ENCODE measurements at places on chromosomes 13 and 19.

- H3K4me1 ChIP-seq = no peaks in the 10 kb centered on the region
- DNase-seq = no peak
- H3K4me3 ChIP-seq = no peak overlapping the region
- H3K27ac ChIP-seq = no peak overlapping the region
- no peaks in the 10 kb centered on the region for H3K27me3 ChIP-seq
- H3K36me3 ChIP-seq = no peaks in the 10 kb centered on the region
Observed at GRCh38 chr13:70183041-70183440, 74.8 kb upstream of the KLHL1 start.

GRCh38 chr13:105311094-105311493 lies 1224.4 kb downstream of the EFNB2 start:
- H3K4me1 ChIP-seq = no peaks in the 10 kb centered on the region
- H3K36me3 ChIP-seq = no peaks in the 10 kb centered on the region
- H3K4me3 ChIP-seq = no peak overlapping the region
- H3K27me3 ChIP-seq = no peaks in the 10 kb centered on the region

GRCh38 chr19:42455621-42456081 lies 12.9 kb upstream of the CXCL17 start:
- H3K27me3 ChIP-seq = no peaks in the 10 kb centered on the region
- H3K27ac ChIP-seq = peak overlapping the region; percentile 32
- peaks cover 49% of the 10 kb centered on the region for H3K4me1 ChIP-seq
- H3K4me3 ChIP-seq = no peak overlapping the region
- H3K36me3 ChIP-seq = peaks cover 2% of the 10 kb centered on the region
- DNase-seq = no peak

DNA sequence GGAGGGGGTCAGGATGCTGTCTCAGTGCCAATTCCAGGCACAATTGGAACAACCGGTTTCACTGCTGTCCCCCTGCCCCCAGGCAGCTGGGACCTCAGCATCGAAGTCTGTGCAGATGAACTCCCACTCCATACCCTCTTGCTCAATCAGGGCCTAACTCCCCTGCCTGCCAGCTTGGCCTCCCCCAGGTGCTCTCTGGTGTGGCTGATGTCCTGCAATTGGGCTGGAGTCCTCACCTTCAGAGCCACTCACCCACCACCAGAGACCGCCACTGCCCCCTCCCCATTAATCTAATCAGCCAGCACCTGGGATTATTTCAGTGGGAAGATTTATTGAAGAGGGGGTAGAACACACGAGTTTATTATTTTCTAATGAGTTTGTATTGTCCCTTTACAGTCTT lies 118.8 kb downstream of the MIPEP start:
- no peak overlapping the region for H3K27ac ChIP-seq
- no peak for DNase-seq
- no peaks in the 10 kb centered on the region for H3K27me3 ChIP-seq
- H3K4me1 ChIP-seq = peaks cover 5% of the 10 kb centered on the region
- no peak overlapping the region for H3K4me3 ChIP-seq
- H3K36me3 ChIP-seq = no peaks in the 10 kb centered on the region

DNA sequence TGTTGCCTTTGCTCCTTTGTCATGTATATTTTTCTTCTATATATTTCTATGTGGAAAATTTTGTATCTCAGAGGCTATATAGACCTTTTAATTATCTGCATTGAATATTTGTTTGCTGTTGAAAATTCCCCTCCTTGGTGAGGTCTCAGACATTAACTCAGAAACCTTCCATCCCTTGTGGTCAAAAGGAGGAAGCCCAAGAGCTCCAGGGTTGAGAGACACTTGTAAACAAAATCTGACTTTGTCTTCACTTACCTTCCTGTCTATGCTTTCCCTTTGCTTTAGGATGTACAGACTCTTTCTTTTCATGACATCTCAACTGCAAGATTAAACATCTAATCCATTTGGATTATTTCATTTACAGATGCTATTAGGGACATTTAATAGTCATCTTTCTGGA lies 157.5 kb downstream of the PCDH20 start:
- H3K27ac ChIP-seq = no peak overlapping the region
- H3K27me3 ChIP-seq = no peaks in the 10 kb centered on the region
- no peaks in the 10 kb centered on the region for H3K36me3 ChIP-seq
- no peak overlapping the region for H3K4me3 ChIP-seq
- H3K4me1 ChIP-seq = no peaks in the 10 kb centered on the region
- DNase-seq = no peak

DNA sequence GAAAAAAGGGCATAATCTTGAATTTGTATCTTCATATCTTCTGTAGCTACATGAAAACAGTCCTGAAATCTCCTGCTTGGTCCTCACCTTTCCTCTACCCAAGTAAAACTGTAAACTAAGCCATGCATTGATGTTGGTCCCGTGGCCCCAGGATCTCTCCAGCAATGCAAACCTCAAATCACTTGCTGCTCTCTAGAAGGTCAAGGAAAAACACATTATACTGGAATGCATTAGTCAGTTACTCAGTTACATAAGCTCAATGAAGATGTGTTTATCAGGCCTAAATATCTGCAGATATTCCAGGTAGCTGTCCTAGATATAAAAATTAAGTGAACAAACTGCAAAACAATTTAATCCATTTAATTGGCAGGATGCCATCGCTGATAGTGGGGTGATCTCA lies 261.8 kb downstream of the ABCC4 start:
- no peak for DNase-seq
- no peak overlapping the region for H3K4me3 ChIP-seq
- no peak overlapping the region for H3K27ac ChIP-seq
- no peaks in the 10 kb centered on the region for H3K27me3 ChIP-seq
- no peaks in the 10 kb centered on the region for H3K4me1 ChIP-seq

DNA sequence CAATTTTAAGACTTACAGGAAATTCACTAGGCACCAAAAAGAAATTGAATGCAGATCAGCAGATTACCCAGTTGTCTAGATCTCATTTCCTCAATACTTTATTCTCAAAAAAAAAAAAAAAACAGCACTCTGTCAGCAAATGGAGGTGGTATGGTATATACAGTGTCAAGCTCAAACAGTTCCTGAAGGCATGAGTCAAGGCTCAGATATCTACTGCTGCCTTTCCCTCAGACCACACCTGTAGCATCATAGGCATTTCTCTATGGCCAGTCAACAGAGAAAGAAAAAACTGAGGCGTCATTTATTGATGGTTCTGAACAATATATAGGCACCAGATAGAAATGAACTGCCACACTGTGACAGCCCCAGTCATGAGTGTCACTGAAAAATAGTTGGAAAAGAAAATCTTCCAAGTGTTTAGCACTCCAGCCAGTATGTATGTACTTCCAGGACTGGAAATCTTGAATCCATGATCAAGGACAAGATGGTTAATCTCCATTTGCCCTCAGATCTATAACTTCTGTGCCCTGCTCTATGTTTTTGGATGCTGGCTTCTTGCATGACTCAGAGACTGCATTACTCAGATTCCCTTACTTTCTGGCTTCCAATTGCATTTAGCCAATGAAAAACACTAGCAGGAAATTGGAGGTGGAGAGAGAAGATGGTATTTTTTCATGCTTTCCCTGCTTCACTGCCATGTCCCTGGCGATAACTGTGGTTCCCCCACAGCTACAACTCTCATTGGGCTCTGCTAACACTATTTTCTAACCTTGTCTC lies 8.4 kb upstream of the COG3 start:
- peaks cover 5% of the 10 kb centered on the region for H3K36me3 ChIP-seq
- H3K27me3 ChIP-seq = no peaks in the 10 kb centered on the region
- DNase-seq = no peak
- no peak overlapping the region for H3K27ac ChIP-seq

- H3K27ac ChIP-seq = peak overlapping the region; percentile 100
- H3K36me3 ChIP-seq = peaks cover 20% of the 10 kb centered on the region
- peaks cover 3% of the 10 kb centered on the region for H3K27me3 ChIP-seq
- DNase-seq = peak; percentile 41
- H3K4me3 ChIP-seq = peak overlapping the region; percentile 92
Observed at GRCh38 chr19:41265395-41266153, 1.4 kb downstream of the HNRNPUL1 start.

- no peak overlapping the region for H3K4me3 ChIP-seq
- H3K27ac ChIP-seq = no peak overlapping the region
- no peaks in the 10 kb centered on the region for H3K4me1 ChIP-seq
- no peak for DNase-seq
- peaks cover 2% of the 10 kb centered on the region for H3K27me3 ChIP-seq
- no peaks in the 10 kb centered on the region for H3K36me3 ChIP-seq
Observed at GRCh38 chr13:73248711-73249580, 190.1 kb downstream of the KLF5 start.

GRCh38 chr13:72886272-72887067 lies 104.5 kb downstream of the PIBF1 start:
- peaks cover 18% of the 10 kb centered on the region for H3K36me3 ChIP-seq
- H3K4me1 ChIP-seq = no peaks in the 10 kb centered on the region
- H3K4me3 ChIP-seq = no peak overlapping the region
- H3K27me3 ChIP-seq = no peaks in the 10 kb centered on the region

DNA sequence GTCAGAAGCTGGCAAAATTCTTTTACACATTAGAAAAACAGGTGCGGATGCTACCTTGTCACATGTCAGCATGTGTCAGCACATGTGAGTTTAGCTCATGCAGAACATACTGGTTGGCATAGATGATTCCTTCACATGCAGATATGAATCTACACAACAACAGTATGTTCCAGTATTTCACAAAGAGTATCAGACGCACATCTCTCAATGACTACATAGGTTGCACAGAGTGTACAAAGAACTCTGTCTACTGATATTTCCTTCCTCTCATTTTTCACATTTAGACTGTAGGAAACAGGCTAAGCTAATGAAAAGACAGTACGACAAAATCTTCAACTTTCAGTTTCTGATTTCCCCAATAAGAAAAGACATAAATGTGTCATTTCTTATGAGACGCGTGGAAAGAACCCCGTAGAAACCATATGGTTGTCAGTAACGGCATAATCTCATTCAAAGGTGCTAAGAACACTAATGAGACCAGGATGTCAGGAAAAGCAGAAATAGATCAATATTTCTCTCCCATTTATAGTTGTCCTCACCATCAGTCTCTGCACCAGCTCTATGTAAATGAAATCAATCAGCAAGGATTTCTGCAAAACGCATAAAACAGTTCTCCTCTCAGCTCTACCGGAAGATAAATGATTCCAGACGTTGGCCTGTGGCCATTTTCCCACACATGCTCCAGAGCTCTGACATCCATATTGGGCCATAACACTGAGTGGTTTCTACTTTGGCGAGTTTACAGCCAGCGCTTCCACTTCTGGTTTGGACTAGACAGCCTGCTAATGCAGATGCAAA lies 81.2 kb downstream of the STARD13 start:
- H3K4me1 ChIP-seq = peaks cover 24% of the 10 kb centered on the region
- no peaks in the 10 kb centered on the region for H3K36me3 ChIP-seq
- peak overlapping the region; percentile 14 for H3K4me3 ChIP-seq
- peaks cover 4% of the 10 kb centered on the region for H3K27me3 ChIP-seq
- DNase-seq = no peak

DNA sequence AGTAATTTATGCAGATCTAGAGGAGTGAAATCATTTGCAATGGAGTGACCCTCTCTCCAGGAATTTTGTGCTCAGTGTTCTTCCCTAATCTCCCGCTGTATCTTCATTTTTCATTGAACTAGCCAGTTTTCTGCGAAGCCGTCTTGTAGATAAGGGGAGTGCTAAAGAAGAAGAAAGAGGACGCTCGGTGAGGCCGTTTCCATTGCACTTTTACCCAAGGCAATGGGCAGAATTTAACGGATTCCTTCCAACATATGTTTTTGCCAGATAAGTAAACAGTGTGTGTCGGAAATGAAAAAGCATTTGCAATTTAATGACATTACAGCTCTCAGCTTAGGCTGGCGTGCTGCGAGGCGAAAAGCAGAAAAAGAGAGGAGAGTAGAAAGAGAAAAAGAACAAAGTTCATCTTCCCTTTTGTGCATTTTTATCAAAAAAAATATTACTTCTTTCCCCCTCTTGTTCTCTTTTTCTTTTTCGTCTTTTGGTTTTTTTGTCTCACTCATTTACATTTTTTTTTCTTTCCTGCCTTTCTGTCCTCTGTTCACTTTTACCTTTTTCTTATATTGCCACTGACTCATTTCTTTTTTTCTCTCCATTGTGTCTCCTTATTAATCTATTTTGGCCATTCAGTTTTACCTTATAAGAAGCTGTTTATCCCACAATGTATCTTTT lies 49.9 kb downstream of the SOX21 start:
- peaks cover 12% of the 10 kb centered on the region for H3K4me1 ChIP-seq
- DNase-seq = no peak
- H3K4me3 ChIP-seq = no peak overlapping the region

GRCh38 chr13:92769046-92769445 lies 457.6 kb upstream of the GPC6 start:
- no peak overlapping the region for H3K27ac ChIP-seq
- H3K4me3 ChIP-seq = no peak overlapping the region
- H3K36me3 ChIP-seq = no peaks in the 10 kb centered on the region

DNA sequence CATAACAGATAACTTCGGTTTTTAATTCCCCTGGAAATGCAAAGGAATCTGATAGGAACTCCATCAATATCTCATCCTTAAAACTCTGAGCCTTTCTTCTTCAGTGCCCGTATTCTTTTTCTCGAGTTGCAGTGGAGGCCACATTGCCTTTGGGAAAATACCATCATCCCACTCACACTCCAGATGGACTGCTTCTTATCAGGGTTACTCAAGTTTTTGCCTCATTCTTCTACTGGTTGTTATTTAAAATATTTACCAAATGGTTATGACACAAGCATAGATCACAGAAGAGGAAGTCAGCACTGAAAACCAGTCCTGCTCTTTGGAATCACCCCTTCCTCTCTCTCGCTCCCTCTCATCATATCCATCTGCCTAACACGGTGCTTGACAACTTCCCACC lies 1020.5 kb upstream of the SLC10A2 start:
- H3K4me3 ChIP-seq = no peak overlapping the region
- no peaks in the 10 kb centered on the region for H3K36me3 ChIP-seq
- no peaks in the 10 kb centered on the region for H3K4me1 ChIP-seq
- no peaks in the 10 kb centered on the region for H3K27me3 ChIP-seq
- no peak for DNase-seq

- peaks cover 2% of the 10 kb centered on the region for H3K27me3 ChIP-seq
- H3K4me1 ChIP-seq = peaks cover 29% of the 10 kb centered on the region
- peak; percentile 43 for DNase-seq
Observed at GRCh38 chr19:46791944-46792343, 3.5 kb upstream of the SLC1A5 start.

DNA sequence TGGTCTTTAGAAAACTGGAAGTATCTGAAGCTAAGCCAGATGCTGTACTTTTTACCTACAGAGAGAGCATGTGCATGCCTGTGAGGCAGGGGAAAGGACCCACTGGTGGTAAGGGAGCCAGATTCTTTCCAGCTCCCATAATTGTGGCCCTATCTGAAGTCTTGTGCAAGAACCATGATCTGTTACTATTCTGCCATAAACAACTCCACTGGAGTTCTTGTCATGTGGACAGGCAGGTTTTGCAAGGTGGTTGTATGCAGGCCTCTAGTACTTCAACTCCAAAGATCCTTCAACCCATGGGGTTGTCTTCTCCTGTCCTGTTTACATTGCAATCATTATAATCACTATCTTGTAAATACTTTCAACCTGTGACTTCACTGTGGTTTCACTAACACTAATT lies 14.1 kb downstream of the PROSER1 start:
- no peak overlapping the region for H3K4me3 ChIP-seq
- no peaks in the 10 kb centered on the region for H3K27me3 ChIP-seq
- peaks cover 37% of the 10 kb centered on the region for H3K36me3 ChIP-seq
- peaks cover 4% of the 10 kb centered on the region for H3K4me1 ChIP-seq

GRCh38 chr19:33389421-33390100 lies 16.1 kb downstream of the CEBPG start:
- no peak overlapping the region for H3K4me3 ChIP-seq
- no peaks in the 10 kb centered on the region for H3K4me1 ChIP-seq
- DNase-seq = no peak
- H3K27me3 ChIP-seq = no peaks in the 10 kb centered on the region
- H3K27ac ChIP-seq = no peak overlapping the region

- H3K4me3 ChIP-seq = no peak overlapping the region
- DNase-seq = no peak
- no peak overlapping the region for H3K27ac ChIP-seq
- peaks cover 18% of the 10 kb centered on the region for H3K27me3 ChIP-seq
- H3K4me1 ChIP-seq = peaks cover 30% of the 10 kb centered on the region
- peaks cover 5% of the 10 kb centered on the region for H3K36me3 ChIP-seq
Observed at GRCh38 chr19:35433448-35433847, 14.6 kb upstream of the FFAR2 start.

All from activated naive CD8-positive, alpha-beta T cell treated with anti-CD3 and anti-CD28 coated beads, Interleukin-2, amount 10 ng/mL, durations not matched to agents 7 days and 5 days (primary cell).